ENCODE measurements at places on chromosomes 2 and 18.

- no peak for DNase-seq
Observed at GRCh38 chr18:533995-534601, 33.6 kb upstream of the COLEC12 start.

DNA sequence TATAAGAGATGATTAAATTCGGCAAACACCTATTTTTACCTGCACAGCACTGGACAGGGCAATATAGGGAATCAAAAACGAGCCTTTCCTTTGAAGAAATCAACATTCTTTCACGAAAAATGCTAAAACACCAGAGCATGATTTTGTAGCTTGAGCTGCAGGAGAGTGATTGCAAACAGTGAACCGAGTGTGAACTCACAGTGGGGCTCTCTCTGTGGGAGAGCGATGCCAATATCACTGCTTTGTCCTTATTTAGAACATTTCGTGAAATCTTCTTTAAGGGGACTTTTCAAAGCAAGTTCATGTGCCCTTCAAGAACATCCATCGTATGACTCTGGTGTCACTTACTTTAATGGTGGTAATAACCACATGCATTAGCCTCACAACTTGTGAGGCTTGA, 238.8 kb downstream of the CD226 start:
- DNase-seq, result no peak

- peak; percentile 47 for DNase-seq
Observed at GRCh38 chr2:138028538-138028937, 64.3 kb downstream of the HNMT start.

- no peak for DNase-seq
Observed at GRCh38 chr2:9714630-9715214, 83.9 kb upstream of the YWHAQ start.

DNA sequence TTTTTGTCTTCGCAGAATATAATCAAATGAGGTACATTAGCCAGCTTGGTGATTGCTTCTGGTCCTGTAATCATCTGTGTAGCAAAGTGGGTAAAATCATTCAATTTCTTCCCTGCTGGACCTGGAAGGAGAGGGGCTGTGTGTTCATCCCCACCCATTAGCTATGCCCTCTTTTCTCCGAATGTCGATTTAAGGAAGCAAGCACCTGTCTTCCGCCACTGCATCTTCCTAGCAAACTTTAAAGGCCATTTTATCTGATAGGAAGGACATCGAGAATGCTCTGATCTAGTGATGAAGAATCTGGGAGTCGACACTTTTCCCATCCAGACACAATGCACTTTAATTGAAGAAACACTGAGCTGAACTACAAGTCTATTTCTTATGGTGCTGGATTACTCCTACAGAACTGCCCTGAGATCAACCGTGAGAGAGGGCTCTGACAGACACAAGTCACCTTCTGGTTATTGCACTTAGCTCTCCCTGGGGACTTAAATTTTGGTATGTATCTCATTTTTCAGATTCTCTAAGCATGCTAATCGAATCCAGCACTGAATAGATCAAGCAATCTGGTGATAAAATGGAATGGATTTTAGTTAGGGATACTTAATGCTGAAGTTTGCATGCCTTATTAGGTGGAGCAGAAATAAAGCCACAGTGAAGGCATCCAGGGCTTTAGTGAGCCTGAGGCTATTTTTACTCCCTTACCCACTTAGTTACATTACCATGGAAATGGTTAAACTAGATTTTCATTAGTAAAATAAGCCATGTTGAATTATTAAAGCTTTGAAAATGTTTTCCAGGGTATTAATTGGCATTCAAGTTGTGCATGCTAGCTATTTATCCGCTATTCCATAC, 1.3 kb downstream of the NYAP2 start:
- no peak for DNase-seq

DNA sequence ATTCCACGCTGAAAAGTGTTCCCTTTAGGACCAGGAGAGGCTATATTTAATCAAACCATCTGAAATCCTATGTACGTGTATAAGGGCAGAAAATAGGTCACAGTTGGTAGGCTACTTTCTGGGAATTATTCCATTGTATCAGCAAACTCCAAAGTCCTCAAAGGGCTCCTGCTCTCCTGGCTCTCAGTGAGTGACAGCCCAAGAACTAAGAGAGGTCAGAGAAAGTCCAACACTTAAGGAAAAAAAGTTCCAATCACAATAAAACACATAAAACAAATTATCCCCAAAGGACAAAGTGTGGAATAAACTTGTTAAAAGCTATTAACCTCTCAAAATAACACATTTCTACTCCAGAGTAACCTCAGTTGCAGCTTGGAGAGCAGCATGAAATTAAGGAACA, 183.3 kb downstream of the SLC8A1 start:
- no peak for DNase-seq

GRCh38 chr2:224310943-224311625, 90.8 kb downstream of the FAM124B start:
- no peak for DNase-seq

DNA sequence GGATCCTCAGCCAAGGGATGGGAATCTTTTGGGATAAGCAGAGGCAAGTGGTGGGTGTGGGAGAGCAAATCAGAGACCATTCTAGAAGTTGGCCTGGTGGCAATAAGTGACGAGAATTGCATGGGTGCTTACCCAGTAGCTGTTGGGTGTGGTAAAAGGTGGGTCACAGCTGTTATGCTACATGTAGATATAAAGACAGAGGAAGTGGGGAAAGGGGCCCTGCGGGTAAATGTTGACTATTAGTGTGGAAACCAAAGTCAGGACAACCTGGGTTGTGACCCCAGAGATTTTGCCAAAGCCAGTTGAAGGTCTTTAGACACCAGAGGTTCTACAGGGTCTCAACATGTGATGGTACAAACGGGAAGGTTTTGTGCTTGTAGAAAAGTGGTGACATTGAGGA, 443.6 kb upstream of the HNRNPA3 start:
- no peak for DNase-seq

- no peak for DNase-seq
Observed at GRCh38 chr18:10367836-10368235, 86.6 kb upstream of the APCDD1 start.

GRCh38 chr18:13125191-13125590, 93.4 kb upstream of the LDLRAD4 start:
- no peak for DNase-seq

- DNase-seq, result no peak
Observed at GRCh38 chr2:71465356-71465755, 12.0 kb downstream of the DYSF start.

DNA sequence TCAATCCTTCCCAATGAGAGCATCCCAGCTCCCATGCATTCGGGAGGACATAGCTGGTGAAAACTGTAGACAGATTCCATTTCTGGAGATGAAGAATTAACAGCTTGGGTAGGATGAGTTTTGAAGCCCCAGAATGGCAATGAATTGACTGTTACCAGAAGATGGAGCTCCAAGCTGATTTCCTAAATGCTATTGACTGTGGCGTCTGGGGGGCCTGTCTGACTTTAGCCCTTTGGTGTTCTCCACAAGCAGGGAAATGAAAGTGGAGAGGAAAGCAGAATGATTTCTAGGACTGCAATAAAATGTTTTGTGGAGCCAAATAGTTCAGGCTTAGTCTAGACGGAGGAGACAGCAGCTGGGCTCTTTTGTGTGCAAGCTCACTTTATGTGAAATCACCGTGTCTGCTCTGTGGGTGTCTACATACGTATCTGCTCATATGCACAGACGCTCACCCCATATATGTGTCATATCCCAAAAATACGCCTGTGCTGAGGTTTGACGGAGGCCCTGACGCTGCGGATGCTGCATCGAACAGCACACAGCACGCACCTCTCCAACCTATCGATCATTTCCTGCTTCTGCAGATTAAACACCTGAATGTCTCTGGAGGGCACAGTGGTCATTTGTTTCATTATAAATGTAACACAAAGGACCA, 166.4 kb upstream of the PXDN start:
- DNase-seq, result no peak

DNA sequence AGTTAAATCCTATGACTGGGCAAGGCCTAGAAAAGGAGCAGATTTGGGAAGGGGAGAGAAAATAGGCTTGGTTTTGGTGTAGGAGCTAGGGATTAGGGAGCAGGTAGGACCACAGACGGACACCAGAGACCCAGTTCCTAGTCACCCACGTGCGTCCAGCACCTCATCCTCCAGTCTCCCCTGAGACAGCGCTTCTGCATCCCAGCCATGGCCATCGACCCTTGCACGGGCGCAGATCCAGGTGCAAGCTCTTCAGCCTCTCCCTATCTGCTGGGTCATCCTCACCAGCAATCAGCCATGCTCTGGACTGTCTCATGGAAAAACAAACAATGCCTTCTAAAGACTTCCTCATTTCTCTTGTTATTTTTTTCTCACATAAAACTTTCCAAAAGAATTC, 246.8 kb upstream of the RAB6C start:
- DNase-seq, result no peak

GRCh38 chr2:120828829-120829632, 93.4 kb downstream of the GLI2 start:
- no peak for DNase-seq

- DNase-seq, result no peak
Observed at GRCh38 chr2:63364866-63365265, 223.4 kb downstream of the WDPCP start.

GRCh38 chr2:124250433-124250832, 225.3 kb downstream of the CNTNAP5 start:
- no peak for DNase-seq

- no peak for DNase-seq
Observed at GRCh38 chr2:68291314-68291713, 28.4 kb downstream of the CNRIP1 start.

GRCh38 chr2:8539743-8540551, 141.9 kb upstream of the ID2 start:
- no peak for DNase-seq

GRCh38 chr2:15941481-15941850, 1.1 kb downstream of the MYCN start:
- no peak for DNase-seq

DNA sequence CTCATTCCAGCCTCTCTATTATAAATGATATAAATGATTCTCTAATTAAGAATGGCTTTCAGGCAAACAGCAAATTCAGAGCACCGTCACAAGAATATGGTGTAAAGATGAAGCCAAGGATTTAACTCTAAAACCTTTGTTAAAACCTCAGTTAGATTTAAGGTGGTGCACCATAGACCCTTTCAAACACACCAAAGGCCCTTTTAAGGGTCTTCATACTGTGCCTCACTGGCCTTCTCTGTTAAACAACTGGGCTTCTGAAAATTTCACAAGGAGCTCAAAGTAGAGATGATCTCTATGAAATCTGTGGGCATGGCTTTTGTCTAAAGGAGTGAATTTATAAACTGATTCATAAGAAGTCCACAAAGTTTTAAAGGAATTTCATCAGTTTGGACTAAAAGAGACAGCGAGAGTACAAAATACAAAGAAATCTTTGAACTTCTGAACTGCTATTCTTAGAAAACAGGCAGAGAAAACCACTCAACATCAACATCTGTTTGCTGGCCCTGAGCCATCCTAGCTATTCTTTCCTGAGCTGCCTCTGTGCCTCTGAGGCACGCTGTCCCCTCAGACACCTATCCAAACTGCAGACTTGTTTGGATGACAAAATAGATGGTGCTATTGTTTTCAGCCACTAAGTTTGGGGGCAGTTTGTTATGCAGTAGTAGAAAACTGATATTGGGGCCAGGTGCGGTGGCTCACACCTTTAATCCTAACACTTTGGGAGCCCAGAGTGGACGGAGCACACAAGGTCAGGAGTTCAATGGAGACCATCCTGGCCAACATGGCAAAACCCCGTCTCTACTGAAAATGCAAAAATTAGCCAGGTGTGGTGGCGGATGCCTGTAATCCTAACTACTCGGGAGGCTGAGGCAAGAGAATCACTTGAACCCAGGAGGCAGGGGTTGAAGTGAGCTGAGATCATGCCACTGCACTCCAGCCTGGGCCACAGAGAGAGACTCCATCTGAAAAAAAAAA, 72.9 kb upstream of the MYCN start:
- no peak for DNase-seq

- DNase-seq, result no peak
Observed at GRCh38 chr2:215363039-215363438, 51.2 kb downstream of the ATIC start.

DNA sequence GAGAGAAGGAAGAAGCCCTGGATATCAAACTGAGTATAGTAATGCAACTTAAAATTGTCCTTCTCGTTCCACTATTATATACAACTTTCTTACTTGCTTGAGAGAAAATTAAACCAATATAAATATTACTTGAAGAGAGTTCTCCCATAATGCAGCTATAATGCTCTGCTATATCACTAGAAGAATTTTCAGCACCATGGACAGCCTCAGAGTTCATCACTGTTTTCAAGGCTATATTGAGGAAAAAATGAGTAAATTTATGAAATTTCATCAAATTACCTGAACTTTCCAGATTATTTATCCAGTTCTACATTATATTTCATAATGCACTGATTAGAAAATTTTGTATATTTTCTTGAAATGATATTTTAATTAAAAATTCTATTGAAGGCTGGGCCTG, 1053.5 kb upstream of the FAM98A start:
- no peak for DNase-seq

- no peak for DNase-seq
Observed at GRCh38 chr2:204051476-204051875, 114.9 kb downstream of the ICOS start.

- no peak for DNase-seq
Observed at GRCh38 chr18:61272793-61273192, 60.4 kb upstream of the CDH20 start.

DNA sequence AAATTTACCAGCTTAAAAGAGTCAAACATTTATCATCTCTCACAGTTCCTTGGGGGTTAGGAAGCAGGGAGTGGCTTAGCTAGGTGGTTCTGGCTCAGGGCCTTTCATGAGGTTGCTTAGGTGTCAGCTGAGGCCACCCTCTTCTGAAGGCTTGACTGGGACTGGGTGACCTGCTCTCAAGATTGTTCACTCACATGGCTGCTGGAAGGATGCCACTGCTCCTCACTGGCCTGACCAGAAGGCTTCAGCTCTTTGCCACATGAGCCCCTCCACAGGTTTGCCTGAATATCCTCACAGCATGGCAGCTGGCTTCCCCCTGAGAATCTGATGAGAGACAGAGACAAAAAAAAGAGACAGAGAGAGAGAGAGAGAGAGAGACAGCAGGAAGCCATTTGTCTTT, 17.3 kb upstream of the RNF152 start:
- DNase-seq, result no peak

DNA sequence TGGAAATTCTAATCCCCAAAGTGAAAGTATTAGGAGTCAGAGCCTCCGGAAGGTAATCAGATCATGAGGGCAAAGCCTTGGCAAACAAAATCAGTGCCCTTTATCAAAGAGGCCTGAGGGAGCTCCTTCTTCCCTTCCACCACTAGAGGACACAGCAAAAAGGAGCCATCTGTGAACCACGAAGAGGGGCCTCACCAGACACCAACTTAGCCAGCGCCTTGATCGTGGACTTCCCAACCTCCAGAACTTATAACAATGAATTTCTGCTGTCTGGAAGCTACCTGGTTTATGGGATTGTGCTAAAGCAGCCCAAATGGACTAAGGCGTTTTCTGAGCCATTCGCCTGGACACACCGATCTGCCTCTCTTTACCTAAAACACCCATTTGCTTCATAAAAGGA, 133.1 kb downstream of the EIPR1 start:
- DNase-seq, result no peak

GRCh38 chr2:30393510-30393909, 53.5 kb upstream of the LCLAT1 start:
- DNase-seq, result no peak

GRCh38 chr2:29723255-29724001, 198.0 kb downstream of the ALK start:
- DNase-seq, result no peak
